CD4-positive, alpha-beta T cell treated with Interleukin-17A for 4 hours (primary cell): ENCODE measurements at places on chromosomes 2 and 18.

DNA sequence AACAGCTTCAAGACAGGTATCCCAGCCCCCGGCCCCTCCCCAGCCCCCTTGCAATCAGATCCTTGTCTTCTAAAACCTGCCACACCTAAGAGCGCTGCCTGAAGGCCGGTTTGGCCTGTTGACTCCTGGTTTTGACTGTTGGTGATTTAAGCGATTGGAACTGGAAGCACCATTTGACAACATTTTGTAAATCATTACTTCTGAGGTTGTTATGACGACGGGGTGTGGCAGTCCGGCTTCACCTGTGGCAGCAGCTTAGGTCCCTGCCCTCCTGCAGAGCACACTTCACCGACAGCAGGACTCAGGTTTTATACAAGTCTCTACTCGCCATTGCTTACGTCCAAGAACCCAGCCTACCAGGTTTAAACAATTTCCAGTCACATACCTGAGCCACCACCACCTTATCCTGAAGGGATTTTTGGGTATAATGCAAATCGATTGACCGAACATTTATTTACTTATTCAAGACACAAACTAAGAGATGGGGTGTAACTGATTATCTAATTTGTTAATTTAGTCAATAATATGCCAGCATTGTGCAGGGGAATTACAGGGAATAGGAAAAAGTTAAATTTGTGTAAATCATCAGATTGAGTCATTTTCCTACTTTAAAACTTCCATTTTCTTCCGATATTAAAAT is 707 bp upstream of the DGUOK start:
- DNase-seq = no peak

DNA sequence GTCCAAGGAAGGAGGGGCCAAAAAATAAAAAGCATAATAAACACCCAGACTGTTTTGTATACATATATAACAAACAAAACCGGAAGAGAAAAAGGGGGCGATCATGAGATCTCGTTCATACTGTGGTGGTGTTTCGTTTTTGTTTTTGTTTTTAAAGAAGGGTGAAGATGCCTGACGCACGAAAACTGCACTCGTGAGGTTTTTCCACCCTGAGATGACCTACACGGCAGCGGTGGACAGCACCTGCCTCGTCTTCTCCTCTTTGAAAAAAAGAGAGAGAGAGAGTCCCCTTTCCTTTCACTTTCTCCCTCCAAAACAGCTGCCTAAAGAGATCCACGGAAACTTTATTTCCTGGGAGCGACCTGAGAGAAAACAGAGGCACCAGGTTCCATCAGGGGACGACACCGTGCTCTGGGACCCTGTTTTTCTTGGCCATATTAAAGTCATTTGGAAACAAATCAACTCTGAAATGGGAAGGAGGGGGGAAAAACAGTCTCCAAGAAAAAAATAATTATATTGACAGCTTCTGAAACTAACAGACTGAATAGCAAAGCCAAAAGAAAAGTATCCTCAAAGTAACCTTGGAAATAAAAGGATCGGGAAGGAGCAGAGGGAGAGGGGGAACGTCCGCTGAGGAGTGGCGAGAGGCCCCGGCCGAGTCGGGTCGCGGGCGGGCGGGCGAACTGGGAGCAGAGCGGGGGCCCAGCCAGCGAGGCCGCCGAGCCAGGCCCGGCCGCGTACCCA is 3.5 kb downstream of the POU3F3 start:
- no peak for DNase-seq

GRCh38 chr18:10035281-10035991 is 121.6 kb downstream of the VAPA start:
- DNase-seq = no peak

- no peak for DNase-seq
Observed at GRCh38 chr2:177728399-177728765, 335.8 kb downstream of the AGPS start.

DNA sequence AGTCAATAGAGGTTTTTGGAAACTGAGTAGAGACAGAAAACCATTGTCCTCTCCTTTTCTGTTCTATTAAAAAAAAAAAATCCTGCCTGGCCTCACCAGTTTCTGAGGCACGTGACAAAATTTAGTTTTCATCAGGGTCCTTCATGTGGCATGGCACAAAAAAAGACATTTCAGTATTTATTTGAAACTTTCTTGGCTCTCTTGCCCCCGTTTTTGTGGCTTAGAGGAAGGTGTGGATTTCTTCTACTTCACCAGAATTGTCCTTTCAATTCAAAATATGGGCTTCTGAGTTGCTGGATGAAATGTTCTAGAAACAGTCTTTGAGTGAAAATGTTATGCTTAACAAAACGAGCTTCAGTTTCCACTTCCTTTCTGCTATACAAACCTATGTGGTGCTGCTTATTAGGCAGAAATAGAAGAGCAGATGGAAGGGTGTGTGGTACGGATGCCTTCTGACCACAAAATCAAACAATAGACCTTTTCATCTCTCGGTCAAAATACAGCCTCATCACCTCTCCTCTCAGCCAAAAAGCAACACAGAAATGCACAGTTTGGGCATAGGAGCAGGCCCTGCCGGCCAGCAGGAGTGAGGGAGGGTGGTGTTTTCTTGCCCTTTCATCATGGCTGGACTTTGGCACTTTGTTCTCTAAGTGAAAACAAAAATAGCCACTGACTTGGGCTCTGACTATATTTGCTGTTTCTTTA is 89.2 kb downstream of the SH3RF3 start:
- DNase-seq = no peak

DNA sequence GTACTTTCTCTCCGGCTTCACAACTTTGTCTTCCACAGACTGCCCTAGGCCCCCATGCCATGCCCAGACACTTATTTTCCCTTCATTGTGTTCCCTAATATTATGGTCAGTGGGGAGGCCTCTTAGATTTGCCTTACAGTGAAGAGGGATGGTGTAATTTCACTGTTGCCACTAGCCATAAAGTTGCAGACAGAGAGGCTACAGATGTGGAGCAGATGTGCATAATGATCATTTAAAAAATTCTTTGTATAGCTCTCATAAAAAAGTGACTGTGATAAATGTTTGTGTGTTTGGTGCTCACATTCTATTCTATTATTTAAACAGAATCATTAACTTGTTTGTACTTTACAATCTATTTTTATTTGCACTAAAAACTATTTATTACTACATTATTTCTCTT is 67.5 kb upstream of the FN1 start:
- DNase-seq = no peak

- DNase-seq = no peak
Observed at GRCh38 chr2:174764280-174765255, at the start of gene CHRNA1. TSS of gene CHRNA1 (minus strand) at chr2:174764472. CDS start at chr2:174764394, 78 bp downstream.
